IPS DF 6.9 (cell line): ENCODE measurements at places on chromosomes 12 and 14.

DNA sequence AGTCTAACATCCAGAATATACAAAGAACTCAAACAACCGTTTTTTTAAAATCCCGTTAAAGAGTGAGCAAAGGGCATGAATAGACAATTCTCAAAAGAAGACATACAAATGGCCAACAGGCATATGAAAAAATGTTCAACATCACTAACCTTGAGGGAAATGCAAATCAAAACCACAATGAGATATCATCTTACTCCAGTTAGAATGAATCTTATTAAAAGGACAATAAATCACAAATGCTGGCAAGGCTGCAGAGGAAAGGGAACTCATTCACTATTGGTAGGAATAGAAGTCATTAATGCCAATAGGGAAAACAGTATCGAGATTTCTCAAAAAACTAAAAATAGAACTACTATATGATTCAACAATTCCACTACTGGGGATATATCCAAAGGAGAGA is 520.1 kb downstream of the RMST start:
- DNase-seq: no peak
- H3K4me1 ChIP-seq: no peaks in the 10 kb centered on the region
- H3K27ac ChIP-seq: no peak overlapping the region
- no peaks in the 10 kb centered on the region for H3K36me3 ChIP-seq
- no peaks in the 10 kb centered on the region for H3K27me3 ChIP-seq

- H3K27me3 ChIP-seq: no peaks in the 10 kb centered on the region
- H3K4me3 ChIP-seq: no peak overlapping the region
- no peak for DNase-seq
These were observed 142.0 kb upstream of the PELI2 start for GRCh38 chr14:55976219-55976618.

DNA sequence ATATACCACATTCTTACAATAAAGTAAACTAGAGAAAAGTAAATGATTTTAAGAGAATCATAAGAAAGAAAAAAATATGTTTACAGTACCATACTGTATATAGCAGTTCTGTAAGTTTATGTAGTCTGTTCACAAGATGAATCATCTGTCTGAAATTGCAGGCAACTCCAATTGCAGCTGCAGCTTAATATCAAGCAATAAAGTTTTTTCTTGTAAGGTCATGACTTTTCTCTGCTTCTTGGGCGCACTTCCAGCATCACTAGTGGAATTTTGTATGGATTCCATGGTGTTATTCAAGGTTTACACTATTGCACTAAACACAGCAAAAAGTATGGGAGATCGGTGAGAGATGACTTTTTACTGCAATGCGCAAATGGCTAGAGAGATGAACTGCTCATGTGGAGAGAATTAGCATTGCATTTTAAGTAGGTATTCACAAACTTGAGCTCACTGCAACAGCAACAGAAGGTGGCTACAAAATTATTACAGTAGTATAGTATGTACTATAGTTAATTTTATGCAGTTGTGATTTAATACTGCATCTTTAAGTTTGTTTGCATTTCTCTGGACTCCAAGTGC is 445.4 kb upstream of the OR4E1 start:
- H3K4me1 ChIP-seq: no peaks in the 10 kb centered on the region
- H3K4me3 ChIP-seq: no peak overlapping the region
- no peak overlapping the region for H3K27ac ChIP-seq
- no peak for DNase-seq
- no peaks in the 10 kb centered on the region for H3K36me3 ChIP-seq

GRCh38 chr14:65813760-65814384 is 401.3 kb downstream of the FUT8 start:
- no peak overlapping the region for H3K27ac ChIP-seq
- no peaks in the 10 kb centered on the region for H3K36me3 ChIP-seq
- no peak overlapping the region for H3K4me3 ChIP-seq
- peak; percentile 50 for DNase-seq
- no peaks in the 10 kb centered on the region for H3K4me1 ChIP-seq
- H3K27me3 ChIP-seq: no peaks in the 10 kb centered on the region

DNA sequence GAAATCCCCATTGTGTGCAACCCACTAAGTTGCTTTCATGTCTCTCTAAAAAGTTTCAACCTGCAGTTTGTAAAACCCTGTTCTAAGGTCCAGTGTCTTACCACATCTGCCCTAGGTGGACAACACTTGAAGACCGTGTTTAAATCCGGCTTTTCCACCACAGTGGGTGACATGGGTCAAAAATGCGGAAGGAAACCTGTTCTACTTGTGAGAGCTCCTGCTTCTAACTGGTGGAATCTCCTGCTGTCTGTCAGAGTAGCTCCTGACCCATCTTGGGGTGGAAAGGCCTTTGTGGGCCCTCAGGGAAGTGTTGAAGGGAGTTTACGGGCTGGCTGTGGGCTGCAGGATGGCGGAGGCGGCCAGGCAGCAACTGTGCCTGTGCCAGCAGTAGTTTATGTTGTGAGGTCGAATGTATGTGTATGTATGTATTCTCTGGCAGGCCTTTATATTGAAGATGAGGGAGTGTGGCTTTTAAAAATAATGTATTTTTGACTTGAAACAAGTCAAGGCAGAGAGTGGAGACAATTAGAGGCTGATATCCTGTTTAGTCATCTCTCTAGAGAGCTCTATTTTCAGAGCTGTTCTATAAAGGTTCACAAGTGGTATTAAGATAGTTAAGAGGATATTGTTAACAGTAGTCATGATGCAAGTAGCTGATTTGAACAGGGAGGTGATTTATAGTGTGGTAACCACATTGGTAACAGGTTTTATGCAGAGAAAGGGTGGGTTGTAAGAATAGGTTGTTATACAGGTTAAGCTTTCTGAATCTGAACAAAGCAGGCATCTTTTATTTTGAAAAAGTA is 67.0 kb downstream of the PRKCH start:
- H3K36me3 ChIP-seq: no peaks in the 10 kb centered on the region
- H3K27ac ChIP-seq: no peak overlapping the region
- H3K27me3 ChIP-seq: no peaks in the 10 kb centered on the region
- no peak for DNase-seq

- no peak for DNase-seq
- H3K27me3 ChIP-seq: no peaks in the 10 kb centered on the region
- no peaks in the 10 kb centered on the region for H3K36me3 ChIP-seq
- H3K27ac ChIP-seq: no peak overlapping the region
- no peaks in the 10 kb centered on the region; the same call in 1 of the 2 replicates for H3K4me1 ChIP-seq
These were observed 80.3 kb upstream of the NOS1 start for GRCh38 chr12:117441751-117442150.

DNA sequence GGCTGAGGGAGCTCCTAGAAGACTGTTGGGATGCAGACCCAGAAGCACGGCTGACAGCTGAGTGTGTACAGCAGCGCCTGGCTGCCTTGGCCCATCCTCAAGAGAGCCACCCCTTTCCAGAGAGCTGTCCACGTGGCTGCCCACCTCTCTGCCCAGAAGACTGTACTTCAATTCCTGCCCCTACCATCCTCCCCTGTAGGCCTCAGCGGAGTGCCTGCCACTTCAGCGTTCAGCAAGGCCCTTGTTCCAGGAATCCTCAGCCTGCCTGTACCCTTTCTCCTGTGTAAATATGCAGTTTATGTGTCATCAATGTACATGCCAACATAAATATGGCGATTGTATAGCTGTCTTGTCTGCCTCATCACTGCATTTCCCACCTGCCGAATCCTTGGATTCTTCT is 7.5 kb downstream of the AMHR2 start:
- no peaks in the 10 kb centered on the region for H3K4me1 ChIP-seq
- DNase-seq: no peak
- H3K4me3 ChIP-seq: no peak overlapping the region
- no peaks in the 10 kb centered on the region for H3K36me3 ChIP-seq
- no peak overlapping the region for H3K27ac ChIP-seq
- no peaks in the 10 kb centered on the region for H3K27me3 ChIP-seq

GRCh38 chr14:47223656-47224055 is 451.7 kb downstream of the MDGA2 start:
- no peak overlapping the region for H3K4me3 ChIP-seq
- no peaks in the 10 kb centered on the region for H3K4me1 ChIP-seq
- H3K27ac ChIP-seq: no peak overlapping the region
- H3K27me3 ChIP-seq: no peaks in the 10 kb centered on the region
- H3K36me3 ChIP-seq: no peaks in the 10 kb centered on the region

DNA sequence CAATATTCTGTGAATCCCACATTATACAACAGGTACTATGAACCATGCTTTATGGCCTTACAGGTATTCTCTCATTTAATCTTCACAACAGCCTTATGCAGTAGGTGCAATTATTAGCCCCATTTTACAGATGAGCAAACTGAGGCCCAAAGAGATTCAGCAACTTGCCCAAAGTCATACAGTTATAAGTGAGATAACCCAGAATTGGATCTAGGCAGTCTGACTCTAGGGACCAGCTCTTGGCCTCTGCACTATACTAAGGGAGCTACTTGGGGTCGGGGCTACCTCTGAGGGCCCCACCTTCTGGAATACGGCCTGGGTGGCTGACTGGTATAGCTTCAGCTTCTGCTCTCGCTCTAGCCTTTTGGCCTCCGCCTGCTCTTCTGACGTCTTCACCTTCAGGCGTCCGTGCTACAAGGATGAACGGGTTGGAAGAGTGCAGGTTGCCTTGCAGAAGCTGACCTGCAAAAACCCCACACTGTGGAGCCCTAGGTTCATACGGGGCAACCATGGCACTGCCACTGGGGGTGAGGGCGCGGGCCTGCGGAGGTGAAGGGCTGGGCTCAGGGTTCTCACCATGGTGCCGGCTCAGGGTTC is 762 bp downstream of the RABGGTA start:
- H3K27ac ChIP-seq: no peak overlapping the region
- no peak for DNase-seq
- H3K27me3 ChIP-seq: no peaks in the 10 kb centered on the region
- H3K4me1 ChIP-seq: no peaks in the 10 kb centered on the region
- H3K36me3 ChIP-seq: peaks cover 4% of the 10 kb centered on the region; the same call in 1 of the 2 replicates

GRCh38 chr14:103923863-103924262 is 4.4 kb upstream of the TDRD9 start:
- no peaks in the 10 kb centered on the region for H3K4me1 ChIP-seq
- H3K27me3 ChIP-seq: no peaks in the 10 kb centered on the region
- H3K36me3 ChIP-seq: no peaks in the 10 kb centered on the region
- no peak for DNase-seq
- H3K27ac ChIP-seq: no peak overlapping the region

GRCh38 chr14:70698288-70698687 is 56.6 kb downstream of the TTC9 start:
- H3K27ac ChIP-seq: no peak overlapping the region
- H3K4me3 ChIP-seq: no peak overlapping the region
- no peaks in the 10 kb centered on the region for H3K36me3 ChIP-seq
- H3K27me3 ChIP-seq: no peaks in the 10 kb centered on the region
- H3K4me1 ChIP-seq: 0 out of 2 replicates have a peak, but pooled peaks cover 2% of the 10 kb centered on the region

DNA sequence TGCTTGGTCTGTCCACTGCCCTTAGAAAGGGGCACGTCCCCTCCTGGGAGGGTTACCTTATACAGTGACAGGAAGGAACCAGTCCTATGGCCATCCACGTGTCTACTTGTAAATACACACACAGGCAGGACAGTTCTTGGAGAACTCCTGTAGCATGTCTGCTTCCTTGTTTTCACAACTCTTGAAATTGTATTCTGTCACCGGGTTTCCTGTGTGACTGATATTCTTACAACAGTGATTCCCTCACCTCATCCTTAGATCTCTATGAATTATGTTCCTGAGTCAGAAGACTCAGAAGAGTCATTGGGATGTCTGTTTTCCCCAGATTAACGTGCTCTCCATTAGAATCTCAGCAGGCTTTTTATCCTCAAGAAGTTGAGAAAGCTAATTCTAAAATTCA is 44.1 kb upstream of the DYNC1H1 start:
- peaks cover 8% of the 10 kb centered on the region for H3K4me1 ChIP-seq
- no peak overlapping the region for H3K27ac ChIP-seq
- no peak overlapping the region for H3K4me3 ChIP-seq
- H3K27me3 ChIP-seq: no peaks in the 10 kb centered on the region

- no peak overlapping the region for H3K4me3 ChIP-seq
- no peaks in the 10 kb centered on the region for H3K27me3 ChIP-seq
- no peak overlapping the region for H3K27ac ChIP-seq
- no peaks in the 10 kb centered on the region for H3K36me3 ChIP-seq
- no peaks in the 10 kb centered on the region for H3K4me1 ChIP-seq
These were observed 38.3 kb downstream of the PDE6H start for GRCh38 chr12:15011162-15011561.

GRCh38 chr12:23950210-23950774 is 822 bp upstream of the SOX5 start:
- H3K27ac ChIP-seq: no peak overlapping the region
- peaks cover 4% of the 10 kb centered on the region; the same call in 1 of the 2 replicates for H3K4me1 ChIP-seq
- H3K4me3 ChIP-seq: peak overlapping the region; percentile 40; the same call in 1 of the 2 replicates
- H3K27me3 ChIP-seq: peaks cover 2% of the 10 kb centered on the region
